CD8-positive, alpha-beta memory T cell (primary cell): ENCODE measurements at places on chromosomes 11 and 22. TPM values are rescaled to one million over a fixed set of nuclear protein-coding genes. Genes with fewer than 3 reads are reported as not detected.
A peak's percentile ranks its signal among the peaks of the same experiment; 100 is the strongest.

The OR5A1 gene
- not detected for total RNA-seq

The VSIG10L2 gene
- total RNA-seq, result not detected

GRCh38 chr22:24129263-24129651 lies 52.0 kb upstream of the SUSD2 start:
- H3K4me1 ChIP-seq, result peaks cover 11% of the 10 kb centered on the region
- H3K27ac ChIP-seq, result no peak overlapping the region
- no peak for DNase-seq
- no peaks in the 10 kb centered on the region for H3K27me3 ChIP-seq

GRCh38 chr22:22982616-22983015 lies 87.7 kb upstream of the GNAZ start:
- no peaks in the 10 kb centered on the region for H3K36me3 ChIP-seq
- no peak overlapping the region for H3K27ac ChIP-seq
- H3K4me1 ChIP-seq, result no peaks in the 10 kb centered on the region
- H3K4me3 ChIP-seq, result no peak overlapping the region

DNA sequence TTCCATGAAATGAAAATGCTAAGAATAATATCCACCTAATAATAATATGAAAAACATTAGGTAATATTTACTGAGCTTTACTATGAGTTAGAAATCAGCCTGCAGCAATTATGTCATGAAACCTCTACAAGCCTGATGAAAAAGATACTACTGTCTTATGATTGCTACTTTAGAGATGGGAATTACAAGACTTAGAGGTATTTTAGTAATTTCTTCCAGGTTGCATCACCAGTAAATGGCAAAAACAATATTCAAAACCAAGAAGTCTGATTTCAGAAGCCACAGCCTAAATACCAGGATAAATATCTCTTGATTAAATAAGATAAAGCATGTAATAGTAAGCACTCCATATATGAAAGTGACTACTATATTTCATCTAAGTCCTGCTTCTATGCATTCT lies 13.8 kb downstream of the OR5B21 start:
- no peak overlapping the region for H3K4me3 ChIP-seq
- no peak for DNase-seq
- H3K36me3 ChIP-seq, result no peaks in the 10 kb centered on the region

DNA sequence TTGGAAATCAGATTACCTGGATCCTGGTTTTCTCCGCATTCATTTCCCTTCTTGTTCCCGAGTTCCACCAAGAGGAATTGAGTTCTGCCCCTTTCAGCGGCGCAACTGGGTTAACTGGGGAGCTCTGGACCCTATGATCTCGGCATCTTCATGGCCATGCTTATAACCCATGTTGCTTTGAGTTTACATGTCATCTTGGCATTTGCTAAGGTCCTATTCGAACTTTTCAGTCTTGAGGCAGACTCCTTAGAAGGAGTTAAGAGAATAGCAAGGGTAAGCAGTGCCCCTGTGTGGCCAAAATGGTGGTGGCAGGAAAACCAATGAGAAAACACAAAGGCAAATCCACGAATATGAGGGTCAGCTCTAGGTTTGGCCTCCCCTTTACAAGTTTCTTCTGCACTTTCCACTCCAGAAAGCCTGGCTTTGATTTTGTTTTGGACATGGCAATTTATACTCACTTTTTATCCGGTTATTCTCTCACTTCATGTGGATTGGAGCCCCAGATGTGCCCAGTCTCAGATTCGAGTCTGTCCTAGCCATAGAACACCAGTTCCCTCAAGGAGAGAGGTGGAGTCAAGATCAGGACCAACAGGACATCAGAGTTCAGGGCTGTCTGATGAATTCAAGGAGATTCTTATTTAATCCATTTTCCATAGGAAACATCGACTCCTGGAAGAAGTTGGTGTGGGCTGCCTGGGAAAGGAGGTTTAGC lies 55.3 kb upstream of the FBXO3 start:
- peak overlapping the region; percentile 47 for H3K4me3 ChIP-seq
- no peak overlapping the region for H3K27ac ChIP-seq
- peaks cover 4% of the 10 kb centered on the region for H3K4me1 ChIP-seq
- DNase-seq, result peak; percentile 35
- H3K36me3 ChIP-seq, result no peaks in the 10 kb centered on the region

DNA sequence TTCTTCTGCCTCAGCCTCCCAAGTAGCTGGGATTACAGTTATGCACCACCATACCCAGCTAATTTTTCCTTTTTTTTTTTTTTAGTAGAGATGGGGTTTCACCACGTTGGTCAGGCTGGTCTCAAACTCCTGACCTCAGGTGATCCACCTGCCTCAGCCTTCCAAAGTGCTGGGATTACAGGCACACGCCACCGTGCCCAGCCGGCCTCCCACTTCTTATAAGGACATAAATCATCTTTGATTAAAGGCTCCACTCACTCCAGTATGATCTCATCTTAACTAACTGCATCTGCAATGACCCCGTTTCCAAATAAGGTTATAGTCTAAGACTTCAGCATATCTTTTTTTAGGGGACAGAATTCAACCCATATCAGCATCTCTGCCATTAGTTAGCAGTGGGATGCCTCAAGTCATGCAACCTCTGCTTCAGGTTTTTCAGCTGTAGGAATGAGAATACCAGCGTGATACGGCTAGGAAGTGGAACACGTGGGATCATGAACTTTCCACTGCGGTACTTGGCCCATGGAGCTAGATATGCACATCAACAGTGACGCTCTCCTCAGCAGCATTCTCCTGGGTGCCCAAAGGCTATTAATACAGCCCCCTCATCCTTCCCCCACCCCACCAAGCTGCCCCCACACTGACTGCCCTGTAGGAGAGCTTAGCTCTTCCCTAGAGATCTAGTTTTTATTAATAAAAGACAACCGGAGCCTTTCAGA lies 41.4 kb downstream of the MCHR1 start:
- H3K27ac ChIP-seq, result no peak overlapping the region
- no peak overlapping the region for H3K4me3 ChIP-seq
- H3K36me3 ChIP-seq, result no peaks in the 10 kb centered on the region
